ENCODE measurements at places on chromosomes 2 and 18. TPM values are rescaled to one million over a fixed set of nuclear protein-coding genes. Genes with fewer than 3 reads are reported as not detected.

- DNase-seq, result peak; percentile 95
These were observed 8.7 kb downstream of the TMEM198 start for GRCh38 chr2:219552382-219553167.

GRCh38 chr2:213995400-213996105, 415.3 kb upstream of the VWC2L start:
- no peak for DNase-seq

GRCh38 chr2:233848276-233848675, 6.1 kb downstream of the HJURP start:
- no peak for DNase-seq

Gene CLEC4F
- polyA plus RNA-seq, result not detected

GRCh38 chr2:190320696-190321095, 1.1 kb upstream of the HIBCH start:
- DNase-seq, result no peak
